ENCODE measurements at places on chromosomes 7 and 10.

DNA sequence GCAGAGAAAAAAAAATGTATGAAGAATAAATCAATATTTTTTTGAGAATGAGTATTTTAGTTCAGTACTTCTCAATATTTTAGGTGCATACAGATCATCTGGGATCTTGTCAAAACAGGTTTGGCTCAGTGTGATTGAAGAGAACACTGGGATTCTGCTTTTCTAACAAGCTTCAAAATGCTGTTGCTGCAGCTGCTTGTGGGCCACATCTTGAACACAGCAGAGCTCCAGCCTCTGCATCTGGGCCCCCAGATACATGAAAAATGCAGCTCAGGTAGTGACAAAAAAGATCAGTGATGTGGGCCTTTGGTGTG lies 1177.1 kb upstream of the C7orf33 start:
- no peak for DNase-seq

GRCh38 chr10:44962870-44963738 lies 3.5 kb downstream of the RASSF4 start:
- no peak for DNase-seq

DNA sequence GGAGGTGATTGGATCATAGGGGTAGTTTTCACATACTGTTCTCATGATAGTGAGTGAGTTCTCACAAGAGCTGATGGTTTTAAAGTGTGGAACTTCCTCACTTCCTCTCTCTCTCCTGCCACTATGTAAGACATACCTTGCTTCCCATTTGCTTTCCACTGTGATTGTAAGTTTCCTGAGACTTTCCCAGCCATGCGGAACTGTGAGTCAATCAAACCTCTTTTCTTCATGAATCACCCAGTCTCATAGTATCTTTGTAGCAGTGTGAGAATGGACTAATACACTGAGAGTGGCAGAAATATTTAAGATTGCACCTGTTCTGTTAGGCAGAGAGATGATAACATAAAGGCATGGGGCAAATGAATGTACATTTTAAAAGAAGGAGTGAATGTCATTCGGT lies 507.8 kb downstream of the SORCS3 start:
- DNase-seq = no peak

GRCh38 chr7:103296901-103297836 lies at the start of gene PMPCB:
Gene PMPCB (plus strand): TSS chr7:103297435. CDS start chr7:103297460, 25 bp downstream.
- peak; percentile 89 for DNase-seq

Data from right lung (tissue), 10 donors.